ENCODE measurements at places on chromosomes 1 and 21. TPM values are rescaled to one million over a fixed set of nuclear protein-coding genes. Genes with fewer than 3 reads are reported as not detected.

FCER1A gene
- total RNA-seq, result not detected

NBPF4 gene
- not detected for total RNA-seq

CNR2 gene
- not detected for total RNA-seq

FYB2 gene
- 0.76 TPM for total RNA-seq

USH2A gene
- 0.22 TPM for total RNA-seq

SELENBP1 gene
- 20.5 TPM for total RNA-seq

SERTAD4 gene
- total RNA-seq, result 4.6 TPM

TDRKH gene
- 8.9 TPM for total RNA-seq

TNFRSF18 gene
- 0.38 TPM for total RNA-seq

KIF26B gene
- 6.1 TPM for total RNA-seq

SLC16A4 gene
- total RNA-seq, result 2.0 TPM

CYP2J2 gene
- 1.5 TPM for total RNA-seq

DNA sequence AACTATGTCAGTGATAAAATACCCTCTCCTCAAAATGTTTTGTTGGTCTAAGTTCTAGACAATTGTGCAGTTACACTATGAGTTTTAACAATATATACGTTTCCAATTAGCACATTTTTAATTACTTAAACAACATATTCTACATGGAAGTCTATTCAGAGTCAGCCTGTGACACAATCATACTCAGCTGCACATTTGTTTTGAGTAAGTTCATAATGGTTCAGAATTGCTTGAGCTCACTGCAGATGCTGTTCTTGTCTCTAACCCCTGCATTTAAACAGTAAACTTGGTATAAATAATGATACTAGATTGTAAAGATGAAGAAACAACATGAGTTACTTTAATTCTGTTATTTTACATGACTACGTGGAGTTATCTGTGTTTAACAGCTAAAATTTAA lies 30.6 kb downstream of the CDKN2C start:
- no peaks in the 10 kb centered on the region for H3K36me3 ChIP-seq
- DNase-seq, result no peak
- H3K27me3 ChIP-seq, result peaks cover 33% of the 10 kb centered on the region
- H3K27ac ChIP-seq, result no peak overlapping the region
- H3K4me1 ChIP-seq, result no peaks in the 10 kb centered on the region

DNA sequence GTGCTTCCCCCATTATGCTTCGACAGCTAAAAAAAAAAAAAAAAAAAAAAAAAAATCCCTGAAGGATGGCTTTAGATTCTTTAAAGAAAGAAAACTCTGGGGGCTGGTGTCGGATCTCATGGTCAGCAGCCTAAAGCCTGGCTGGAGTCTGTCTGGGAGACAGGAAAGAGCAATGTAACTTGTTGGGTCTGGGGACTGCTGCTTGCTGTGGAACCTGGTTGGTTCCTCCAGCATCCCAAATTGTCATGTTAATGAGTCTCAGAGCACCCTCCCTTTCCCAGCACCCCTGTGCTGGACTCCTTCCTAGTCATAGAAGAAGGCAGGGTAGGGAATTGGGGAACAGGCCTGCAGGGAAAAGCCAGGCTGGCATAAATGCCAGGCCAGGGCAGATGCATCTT lies 3.0 kb downstream of the KCNC4 start:
- peaks cover 67% of the 10 kb centered on the region for H3K27me3 ChIP-seq
- peak overlapping the region; percentile 52 for H3K4me3 ChIP-seq
- no peak for DNase-seq
- no peaks in the 10 kb centered on the region for H3K36me3 ChIP-seq
- H3K27ac ChIP-seq, result no peak overlapping the region

DNA sequence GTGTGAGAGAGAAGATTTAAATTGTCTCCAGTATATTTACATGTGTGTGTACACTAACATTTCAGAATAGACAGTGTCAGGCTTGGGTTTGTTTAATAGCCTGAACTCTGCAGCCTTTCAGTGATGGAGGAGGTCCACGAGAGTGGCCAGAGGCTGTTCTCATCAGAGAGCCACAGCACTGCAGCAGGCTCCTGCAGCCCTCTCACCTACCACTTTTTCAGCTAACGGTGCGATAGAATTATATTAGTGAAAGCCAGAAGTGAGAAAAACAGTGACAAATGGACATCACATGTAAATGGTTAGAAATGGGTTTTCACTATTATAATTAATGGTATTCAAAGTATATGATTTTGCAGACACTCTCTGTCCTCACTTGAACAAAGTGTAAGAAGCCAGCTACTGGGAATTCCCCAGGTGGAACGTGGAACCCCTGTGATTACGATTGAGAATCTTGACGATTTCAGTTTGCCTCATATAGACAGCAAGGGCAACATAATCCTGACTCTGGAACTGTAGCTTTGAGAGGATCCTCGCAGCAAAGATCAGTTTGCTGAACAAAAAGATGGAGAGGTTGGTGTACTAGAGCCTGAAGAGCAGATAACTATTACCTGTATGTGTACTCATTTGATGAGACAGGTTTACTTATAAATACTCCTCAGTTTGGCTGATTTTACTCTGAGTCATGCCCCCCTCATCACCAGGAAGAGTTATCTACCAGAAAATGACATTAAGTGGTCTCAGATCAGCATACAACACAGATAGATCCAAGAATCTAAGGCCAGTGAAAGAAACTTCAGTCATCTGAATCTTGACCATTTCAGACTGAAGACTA lies 31.4 kb downstream of the IFI16 start:
- H3K36me3 ChIP-seq, result no peaks in the 10 kb centered on the region
- H3K27ac ChIP-seq, result no peak overlapping the region
- H3K4me3 ChIP-seq, result no peak overlapping the region
- DNase-seq, result no peak
- no peaks in the 10 kb centered on the region for H3K4me1 ChIP-seq

DNA sequence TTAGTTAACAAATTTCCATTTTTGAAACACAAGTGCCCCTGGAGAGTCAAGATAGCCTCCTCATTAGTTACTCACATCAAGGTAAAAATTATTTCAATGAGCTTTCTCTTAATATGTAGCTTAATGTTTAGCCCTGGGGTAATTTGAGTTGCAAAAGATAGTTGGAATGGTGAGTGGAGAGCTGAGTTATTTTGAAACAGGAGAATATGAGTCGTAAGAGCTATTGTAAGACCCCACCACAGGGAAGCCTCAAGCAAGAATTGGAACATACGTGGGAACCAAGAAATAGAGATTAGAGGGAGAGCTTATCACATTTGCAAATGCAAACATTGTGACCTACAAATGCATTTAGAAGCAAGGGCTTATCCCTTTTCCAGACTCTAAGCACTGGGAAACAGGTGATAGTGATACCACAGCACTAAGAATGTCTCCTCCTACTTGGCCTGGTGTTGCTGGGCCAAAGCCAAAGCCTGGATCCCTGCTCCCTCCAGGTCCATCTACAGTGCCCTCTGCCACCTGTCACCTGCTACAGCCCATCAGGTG lies 635.1 kb downstream of the PTPRC start:
- no peaks in the 10 kb centered on the region for H3K36me3 ChIP-seq
- no peak overlapping the region for H3K4me3 ChIP-seq
- H3K27ac ChIP-seq, result no peak overlapping the region

GRCh38 chr1:203656796-203657747 lies 30.4 kb downstream of the ATP2B4 start:
- H3K27me3 ChIP-seq, result no peaks in the 10 kb centered on the region
- peak overlapping the region; percentile 29 for H3K4me3 ChIP-seq
- peaks cover 11% of the 10 kb centered on the region for H3K36me3 ChIP-seq
- H3K4me1 ChIP-seq, result peaks cover 25% of the 10 kb centered on the region

DNA sequence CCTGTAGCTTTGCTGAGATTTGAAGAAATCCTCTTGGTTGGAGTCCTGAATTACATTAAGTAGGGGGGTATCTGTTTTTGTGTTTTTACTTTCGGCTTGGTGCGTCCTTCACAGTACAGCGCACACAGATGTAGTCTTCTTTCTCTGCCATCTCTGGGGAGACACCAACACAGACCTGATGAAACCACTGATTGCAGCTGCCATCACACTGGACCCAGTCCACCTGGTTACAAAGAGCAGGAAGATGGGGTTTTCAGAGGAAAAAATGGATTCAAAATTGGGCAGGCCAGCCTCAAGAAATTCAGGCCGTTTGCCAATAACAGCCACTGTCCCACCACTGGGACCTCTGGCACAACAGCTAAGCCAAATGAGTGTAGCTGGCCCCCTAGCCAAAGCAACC lies 18.7 kb upstream of the SYT2 start:
- no peaks in the 10 kb centered on the region for H3K27me3 ChIP-seq
- peaks cover 42% of the 10 kb centered on the region for H3K36me3 ChIP-seq
- no peak for DNase-seq
- no peaks in the 10 kb centered on the region for H3K4me1 ChIP-seq
- H3K27ac ChIP-seq, result peak overlapping the region; percentile 14

- H3K27me3 ChIP-seq, result no peaks in the 10 kb centered on the region
- peak overlapping the region; percentile 72 for H3K27ac ChIP-seq
- peaks cover 17% of the 10 kb centered on the region for H3K36me3 ChIP-seq
- peaks cover 48% of the 10 kb centered on the region for H3K4me1 ChIP-seq
These were observed 7.0 kb upstream of the POFUT2 start for GRCh38 chr21:45294509-45295291.

DNA sequence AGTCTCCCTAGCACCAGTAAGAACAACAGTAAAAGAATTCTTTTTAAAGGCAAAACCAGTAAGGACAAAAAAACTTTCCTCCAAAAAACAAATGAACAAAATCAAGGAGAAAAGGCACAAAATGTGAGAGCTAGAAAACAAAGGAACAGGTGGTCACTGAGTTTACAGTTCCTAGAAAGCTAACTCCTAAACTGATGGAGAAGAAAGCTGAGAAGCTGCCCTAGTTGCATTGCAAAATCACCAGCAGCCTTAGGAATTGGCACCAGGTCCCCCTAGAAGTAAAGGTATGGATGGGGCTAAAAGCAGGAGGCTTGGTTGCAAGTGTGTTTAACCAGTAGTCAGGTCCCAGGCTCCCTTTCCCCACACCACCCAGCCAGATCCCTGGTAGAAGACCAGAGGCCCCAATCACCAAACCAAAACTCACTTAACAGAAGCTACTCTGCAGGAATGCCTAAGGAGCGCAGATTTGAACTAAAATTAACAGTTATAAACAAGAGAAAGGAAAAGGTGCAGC lies 47.6 kb downstream of the RAB3GAP2 start:
- no peaks in the 10 kb centered on the region for H3K27me3 ChIP-seq
- no peak for DNase-seq
- no peak overlapping the region for H3K27ac ChIP-seq
- no peak overlapping the region for H3K4me3 ChIP-seq
- H3K4me1 ChIP-seq, result peaks cover 12% of the 10 kb centered on the region

DNA sequence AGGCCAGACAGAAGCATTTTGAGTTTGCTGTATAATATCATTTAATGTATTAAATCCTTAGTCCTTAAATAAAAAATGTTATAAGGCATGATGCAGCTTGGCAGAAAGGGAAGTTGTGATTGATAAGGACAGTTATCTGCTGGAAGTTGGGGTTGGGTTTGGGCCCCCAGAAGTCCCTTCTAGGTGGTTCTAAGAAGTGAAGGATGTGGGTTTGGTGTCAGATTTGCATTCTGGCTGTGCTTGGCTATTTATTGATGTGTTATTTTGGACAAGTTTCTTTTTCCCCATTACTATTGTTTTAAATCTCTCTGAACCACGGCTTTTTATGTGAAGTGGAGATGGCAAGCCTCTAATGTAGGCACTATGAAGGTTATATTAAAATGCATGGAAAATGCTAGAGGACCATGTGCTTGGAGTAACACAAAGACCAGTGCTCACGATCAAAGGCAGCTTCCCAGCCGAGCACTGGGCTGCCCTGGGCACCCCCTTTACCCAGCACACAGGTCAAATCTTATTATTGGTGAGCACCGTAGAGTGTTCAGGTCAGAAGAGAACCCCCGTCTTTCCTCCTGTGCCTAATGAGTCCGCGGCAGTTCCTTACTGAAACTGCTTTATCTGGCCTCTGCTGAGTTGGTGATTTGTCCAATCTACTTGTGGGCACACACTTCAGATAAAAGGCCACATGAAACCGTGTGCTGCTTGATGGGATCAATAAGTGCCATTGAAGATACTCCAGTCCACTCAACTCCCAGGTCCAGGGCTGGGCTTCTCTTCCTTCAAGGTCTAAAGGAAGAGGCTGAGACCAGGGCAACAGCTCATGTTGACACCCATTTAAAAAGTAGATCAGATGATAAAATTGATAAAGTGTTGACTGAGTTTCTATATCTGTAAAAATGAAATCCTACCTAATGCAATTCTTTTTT lies 212.0 kb downstream of the PRDM2 start:
- H3K27ac ChIP-seq, result no peak overlapping the region
- H3K36me3 ChIP-seq, result no peaks in the 10 kb centered on the region
- no peak for DNase-seq
- no peak overlapping the region for H3K4me3 ChIP-seq
- no peaks in the 10 kb centered on the region for H3K4me1 ChIP-seq

- no peak overlapping the region for H3K27ac ChIP-seq
- H3K27me3 ChIP-seq, result peaks cover 39% of the 10 kb centered on the region
- no peaks in the 10 kb centered on the region for H3K36me3 ChIP-seq
- peaks cover 9% of the 10 kb centered on the region for H3K4me1 ChIP-seq
- no peak overlapping the region for H3K4me3 ChIP-seq
- DNase-seq, result no peak
These were observed 99.0 kb upstream of the PLXNA2 start for GRCh38 chr1:208343226-208343625.

- H3K4me1 ChIP-seq, result peaks cover 33% of the 10 kb centered on the region
- H3K4me3 ChIP-seq, result peak overlapping the region; percentile 95
- DNase-seq, result no peak
- H3K27ac ChIP-seq, result peak overlapping the region; percentile 87
- H3K36me3 ChIP-seq, result peaks cover 42% of the 10 kb centered on the region
- H3K27me3 ChIP-seq, result no peaks in the 10 kb centered on the region
These were observed 1.9 kb downstream of the PABPC4 start for GRCh38 chr1:39574646-39575045.

DNA sequence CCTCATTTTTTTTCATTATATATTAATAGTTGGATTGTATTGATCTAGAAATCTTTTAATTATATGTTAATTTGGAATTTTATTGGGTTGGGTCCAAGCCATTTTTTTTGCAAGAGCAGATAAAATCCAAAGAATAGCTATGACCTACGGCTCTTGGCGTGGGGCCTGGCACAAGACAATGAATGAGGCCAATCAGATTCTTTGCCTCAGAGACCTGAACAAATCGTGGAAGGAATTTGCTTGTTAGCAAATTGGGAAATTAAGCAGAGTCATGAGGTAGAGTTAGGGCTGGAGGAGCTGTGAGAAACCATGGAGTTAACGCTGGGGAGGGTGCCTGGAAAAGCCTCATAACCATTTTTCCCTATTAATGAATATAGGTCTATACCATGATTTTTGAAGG lies 40.1 kb downstream of the CAMSAP2 start:
- H3K27me3 ChIP-seq, result no peaks in the 10 kb centered on the region
- no peak overlapping the region for H3K27ac ChIP-seq
- peaks cover 20% of the 10 kb centered on the region for H3K4me1 ChIP-seq
- H3K4me3 ChIP-seq, result no peak overlapping the region
- H3K36me3 ChIP-seq, result peaks cover 50% of the 10 kb centered on the region

- no peak overlapping the region for H3K27ac ChIP-seq
- DNase-seq, result no peak
- H3K27me3 ChIP-seq, result peaks cover 15% of the 10 kb centered on the region
- H3K4me3 ChIP-seq, result no peak overlapping the region
- no peaks in the 10 kb centered on the region for H3K36me3 ChIP-seq
These were observed 182.5 kb upstream of the SGIP1 start for GRCh38 chr1:66351478-66351877.

All from type B pancreatic cell (in vitro differentiated cells).